Suppressor macrophage treated with lipopolysaccharide for 1 hour (primary cell): ENCODE measurements at places on chromosomes 5 and 9.

DNA sequence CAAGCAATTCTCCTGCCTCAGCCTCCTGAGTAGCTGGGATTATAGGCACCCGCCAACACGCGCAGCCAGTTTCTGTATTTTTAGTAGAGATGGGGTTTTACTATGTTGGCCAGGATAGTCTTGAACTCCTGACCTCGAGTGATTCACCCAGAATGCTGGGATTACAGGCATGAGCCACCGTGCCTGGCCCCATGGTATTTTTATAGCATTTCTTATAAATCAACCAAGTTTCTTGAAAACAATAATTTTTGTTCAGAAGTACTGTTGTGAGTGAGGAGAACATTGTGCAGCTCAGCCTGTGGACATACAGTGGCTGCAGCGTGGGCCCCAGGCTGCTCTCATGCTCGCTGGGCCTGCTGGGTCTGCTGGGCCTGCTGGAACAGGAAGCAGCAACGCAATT is 45.3 kb downstream of the MAP1B start:
- no peak for DNase-seq

DNA sequence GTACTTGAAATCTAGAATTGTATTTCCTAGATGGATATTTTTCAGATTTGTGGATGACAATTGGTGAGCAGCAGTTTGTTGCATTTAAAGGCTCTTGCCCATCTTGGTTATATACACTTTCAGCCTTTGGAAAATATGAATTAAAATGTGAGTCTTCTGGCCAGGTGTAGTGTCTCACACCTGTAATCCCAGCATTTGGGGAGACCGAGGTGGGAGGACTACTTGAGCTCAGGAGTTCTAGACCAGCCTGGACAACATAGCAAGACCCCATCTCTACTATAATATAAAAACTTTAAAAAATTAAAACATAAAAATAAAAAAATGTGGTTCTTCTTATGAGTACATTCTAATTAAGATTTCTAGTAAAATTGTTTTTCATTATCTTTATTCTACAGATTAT is 102.0 kb downstream of the MTREX start:
- DNase-seq, result no peak

- no peak for DNase-seq
These were observed 88.2 kb downstream of the RGS7BP start for GRCh38 chr5:64594025-64594424.

- DNase-seq, result no peak
These were observed 957.8 kb upstream of the TYRP1 start for GRCh38 chr9:11735391-11735790.

GRCh38 chr9:131942146-131942720 is 137.4 kb downstream of the MED27 start:
- peak; percentile 83 for DNase-seq

GRCh38 chr5:43400082-43400481 is 12.1 kb downstream of the CCL28 start:
- DNase-seq, result peak; percentile 3

- DNase-seq, result peak; percentile 79
These were observed at the start of gene AHRR for GRCh38 chr5:321230-321725. TSS of gene AHRR (plus strand) at chr5:321714. CDS start at chr5:343903, 22,189 bp downstream.

GRCh38 chr9:135324329-135324728 is 155.3 kb upstream of the PPP1R26 start:
- DNase-seq, result no peak

DNA sequence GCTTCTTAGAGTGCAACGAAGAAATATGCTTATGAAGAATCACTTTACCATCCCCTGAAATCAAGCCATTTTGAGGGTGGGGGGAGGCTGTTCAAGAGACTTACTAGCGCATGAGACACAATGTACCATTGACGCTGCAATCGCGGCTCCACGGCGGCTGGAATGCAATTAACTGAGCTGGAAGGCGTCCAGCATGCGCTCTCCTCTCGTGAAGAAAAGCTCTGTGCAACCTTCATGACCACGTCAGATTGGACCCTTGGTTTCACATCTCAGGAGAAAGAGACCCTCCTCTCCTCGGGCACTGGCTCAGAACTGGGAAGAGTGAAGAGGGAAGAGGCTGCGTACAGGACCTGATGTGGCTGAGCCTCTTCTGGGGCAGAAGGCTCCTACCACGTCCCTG is 138.5 kb upstream of the IRX2 start:
- DNase-seq, result no peak

- no peak for DNase-seq
These were observed 9.1 kb upstream of the OR2S2 start for GRCh38 chr9:35967042-35967441.

- no peak for DNase-seq
These were observed 116.6 kb upstream of the MAP3K1 start for GRCh38 chr5:56698463-56699381.

DNA sequence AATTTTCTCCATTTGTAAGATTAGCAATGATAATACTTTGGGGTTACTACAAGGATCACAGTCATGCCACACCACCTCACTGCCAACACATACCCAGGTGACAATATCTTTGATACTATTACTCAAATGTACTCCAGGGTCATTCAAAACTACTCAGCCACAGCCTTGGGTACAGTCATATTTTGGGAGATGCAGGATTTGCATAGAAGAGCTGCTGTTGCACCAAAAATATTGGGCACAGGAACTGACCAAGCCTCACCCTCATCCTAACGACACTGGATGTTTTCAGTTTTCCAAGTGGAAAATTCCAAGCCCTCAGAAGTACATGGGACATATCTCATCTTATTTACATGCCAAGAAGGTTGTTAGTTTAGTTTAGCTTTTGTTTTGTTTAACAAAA is 120.9 kb upstream of the C6 start:
- DNase-seq, result no peak

DNA sequence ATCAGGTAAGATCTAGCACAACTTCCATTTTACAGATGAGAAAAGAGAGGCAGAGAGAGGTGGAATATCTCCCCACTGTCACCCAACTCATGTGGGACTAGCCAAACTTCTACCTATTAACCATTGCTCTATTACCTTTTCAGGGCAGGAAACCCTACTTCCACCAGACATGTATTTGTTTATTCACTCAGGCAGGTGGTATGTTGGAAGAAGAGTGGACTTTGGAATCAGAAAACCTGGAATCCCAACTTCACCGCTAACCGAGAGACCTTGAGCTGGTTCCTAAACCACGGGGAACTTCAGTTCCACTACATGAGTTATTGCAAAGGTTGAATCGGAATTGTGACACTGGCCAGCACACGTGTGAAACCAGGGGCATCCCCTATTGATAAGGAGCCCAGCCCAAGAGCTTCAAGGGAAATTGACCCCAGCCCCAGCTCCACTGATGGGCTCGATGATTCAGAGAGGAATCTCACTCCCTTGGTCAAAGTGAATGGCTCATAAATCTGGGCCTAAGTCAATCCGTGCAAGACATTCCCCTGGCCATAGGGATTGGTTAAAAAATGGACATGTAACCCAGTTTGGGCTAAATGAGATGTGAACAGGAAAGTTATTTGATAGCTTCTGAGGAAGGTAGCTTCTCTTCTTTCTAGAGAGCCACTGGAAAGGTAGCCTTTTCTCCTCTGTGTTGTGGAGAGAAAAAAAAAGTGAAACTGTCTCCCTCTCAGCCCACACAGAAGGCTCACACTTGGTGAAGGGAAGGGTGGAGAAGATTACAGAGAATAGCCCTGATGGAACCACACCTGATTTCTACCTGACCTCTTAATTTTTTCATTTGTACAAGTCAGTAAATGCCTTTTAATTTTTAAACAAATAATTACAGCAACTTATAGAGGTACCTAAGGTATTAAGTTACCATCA is 5.5 kb upstream of the GLIS3 start:
- no peak for DNase-seq

DNA sequence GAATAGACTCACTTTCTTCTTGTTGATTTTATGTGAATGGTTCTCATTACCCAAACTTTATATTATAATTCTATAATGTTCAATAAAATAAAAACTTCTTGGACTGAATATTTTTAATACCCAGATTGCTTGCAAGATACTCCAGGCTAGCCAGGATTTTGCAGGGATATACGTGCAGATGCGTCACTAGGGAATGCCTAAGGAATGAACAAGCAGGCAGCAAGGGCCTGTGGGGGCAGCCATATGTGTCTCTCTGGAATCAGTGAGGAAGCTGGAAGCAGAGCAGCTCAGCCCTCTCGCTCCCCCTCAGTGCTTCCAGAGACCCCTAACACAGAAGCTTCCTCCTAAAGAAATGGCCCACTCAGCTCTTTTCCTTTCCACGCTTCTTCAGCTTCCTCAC is 457.4 kb downstream of the CCDC171 start:
- DNase-seq, result no peak

- no peak for DNase-seq
These were observed 1.1 kb upstream of the TCF7 start for GRCh38 chr5:134113363-134113889.

DNA sequence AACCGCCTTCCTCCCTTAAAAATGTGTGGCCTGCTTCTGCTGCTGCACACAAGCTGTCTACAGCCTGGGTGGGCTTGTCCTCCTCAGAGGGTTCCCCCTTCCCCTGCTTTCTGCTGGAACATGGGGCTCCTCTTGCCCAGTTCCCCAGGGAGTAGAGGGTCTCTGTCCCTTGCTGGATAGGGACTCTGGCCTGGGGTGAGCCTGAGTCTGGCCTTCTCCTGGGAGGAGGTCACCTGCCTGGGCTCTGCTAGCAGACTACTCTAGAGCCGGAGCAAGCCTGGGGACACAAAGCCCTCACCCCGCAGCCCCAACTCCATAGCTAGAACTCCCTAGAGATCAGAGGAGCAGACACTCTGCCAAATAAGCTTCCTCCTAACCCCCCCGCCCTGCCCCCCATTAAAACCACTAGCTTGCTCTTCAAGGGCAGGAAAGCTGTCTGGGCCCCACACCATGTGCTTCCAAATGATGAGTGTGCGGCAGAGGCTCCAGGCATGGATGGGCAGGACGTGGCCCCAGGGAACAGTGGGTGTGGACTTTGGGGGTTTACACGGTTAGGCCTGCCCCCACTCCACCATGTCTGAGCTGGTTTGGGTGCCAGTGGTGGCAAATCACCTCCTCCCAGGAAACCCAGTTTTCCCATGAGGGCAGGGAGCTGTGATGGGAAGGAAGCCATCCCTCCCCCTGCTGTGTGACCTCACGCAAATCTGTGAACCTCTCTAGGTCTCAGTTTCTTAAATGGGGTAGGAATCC is 10.0 kb downstream of the TCF7 start:
- DNase-seq, result no peak

DNA sequence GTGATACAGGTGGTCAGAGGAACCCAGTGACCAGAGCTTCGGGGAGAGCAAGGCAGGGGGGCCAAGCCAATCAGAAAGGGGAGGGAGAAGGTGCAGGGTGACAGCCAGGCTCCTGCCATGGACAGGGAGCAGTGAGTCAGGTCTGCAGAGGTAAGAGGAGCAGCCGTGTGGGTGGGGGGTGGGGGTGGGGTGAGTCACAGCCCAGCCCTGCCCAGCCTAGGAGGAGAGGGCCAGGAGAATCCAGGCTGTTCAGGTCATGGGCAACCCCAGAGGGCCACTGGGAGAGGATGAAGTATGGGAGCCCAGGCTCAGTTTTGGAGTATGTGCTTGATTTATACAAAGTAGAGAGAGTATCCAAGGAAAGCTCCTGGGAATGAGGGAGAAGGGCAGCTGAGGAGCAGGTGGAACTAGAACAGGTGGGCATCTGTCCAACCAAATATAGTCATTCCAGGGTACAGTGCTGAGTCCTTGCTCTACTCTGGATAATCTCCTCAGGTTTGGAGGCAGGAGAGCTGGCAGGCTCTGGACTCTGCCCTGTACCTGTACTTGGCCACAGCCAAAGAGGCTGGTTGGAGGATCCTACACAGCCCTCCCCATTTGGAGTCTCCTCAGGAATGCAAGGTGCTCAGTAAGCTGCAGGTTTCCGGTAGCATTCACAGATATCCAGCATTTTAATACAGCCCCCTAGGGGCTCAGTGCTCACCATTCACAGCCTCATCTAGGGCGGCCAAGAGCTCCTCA is 1.6 kb downstream of the HBEGF start:
- DNase-seq, result peak; percentile 43
